ENCODE measurements at places on chromosomes 4 and X. TPM values are rescaled to one million over a fixed set of nuclear protein-coding genes. Genes with fewer than 3 reads are reported as not detected.
A peak's percentile ranks its signal among the peaks of the same experiment; 100 is the strongest.

The ALAS2 gene
- not detected for total RNA-seq

DNA sequence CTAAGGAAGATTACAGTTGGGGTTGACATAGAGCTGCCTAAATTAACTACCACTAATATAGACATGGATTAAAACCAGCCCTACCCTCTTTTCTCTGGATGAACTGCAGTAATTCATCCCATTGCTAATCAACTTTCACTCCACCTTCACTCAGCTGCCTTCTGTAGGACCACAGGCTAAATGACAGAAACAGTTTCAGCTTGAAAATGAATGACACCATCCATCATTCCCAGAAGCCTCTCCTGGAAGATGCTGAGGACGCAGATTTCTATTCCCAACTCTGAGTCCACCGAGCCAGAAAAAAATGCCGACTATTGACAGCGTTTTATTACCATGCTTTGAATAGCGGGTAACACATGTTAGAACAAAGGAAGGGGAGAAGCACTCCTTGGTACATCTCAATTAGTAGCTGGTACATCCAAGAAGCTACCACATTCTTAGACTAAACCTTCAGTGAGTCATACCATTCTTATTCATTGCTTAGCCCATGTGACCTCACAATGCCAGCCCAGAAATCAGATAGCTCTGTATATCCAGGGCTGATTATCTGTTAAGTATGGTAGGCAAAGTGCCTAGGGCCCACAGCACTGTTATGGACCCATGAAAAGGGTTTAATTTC lies 25.3 kb downstream of the DCX start:
- DNase-seq: no peak

- peak; percentile 24 for DNase-seq
These were observed 387.9 kb upstream of the RPS6KA3 start for GRCh38 chrX:20654596-20655106.

GRCh38 chrX:42098900-42099299 lies 175.5 kb upstream of the CASK start:
- DNase-seq: no peak

GRCh38 chr4:184387351-184387750 lies 87.0 kb downstream of the IRF2 start:
- DNase-seq: no peak

All from HT1080 (cell line).